Vein endothelial cell (primary cell): ENCODE measurements at places on chromosomes 16 and 17. TPM values are rescaled to one million over a fixed set of nuclear protein-coding genes. Genes with fewer than 3 reads are reported as not detected.

PPY gene
- not detected in 2 replicates for total RNA-seq

ACSM5 gene
- total RNA-seq, result 0.65 TPM in 1 of 2 replicates, not detected in the other

NUPR1 gene
- 0.33 and 2.4 TPM in 2 replicates for total RNA-seq

ZG16 gene
- total RNA-seq, result not detected in 2 replicates

ITGB3 gene
- 129 and 138 TPM in 2 replicates for total RNA-seq

ARL16 gene
- 35.6 and 36.6 TPM in 2 replicates for total RNA-seq

ANKFN1 gene
- total RNA-seq, result not detected in 2 replicates

KRT15 gene
- total RNA-seq, result 0.65 and 2.8 TPM in 2 replicates

CCL8 gene
- total RNA-seq, result 0.38 TPM in 1 of 2 replicates, not detected in the other

FKBP10 gene
- 140 and 194 TPM in 2 replicates for total RNA-seq

GDPD1 gene
- 2.6 and 3.2 TPM in 2 replicates for total RNA-seq

KRTAP2-3 gene
- not detected in 2 replicates for total RNA-seq

MYH1 gene
- total RNA-seq, result not detected in 2 replicates

NMRAL1 gene
- 56.6 and 96.4 TPM in 2 replicates for total RNA-seq

KRTAP4-4 gene
- not detected in 2 replicates for total RNA-seq

GNAO1 gene
- not detected in 2 replicates for total RNA-seq

HCFC1R1 gene
- total RNA-seq, result 6.8 and 19.9 TPM in 2 replicates

TEKT5 gene
- 0.65 TPM in 1 of 2 replicates, not detected in the other for total RNA-seq

EFCAB13 gene
- 4.6 and 5.2 TPM in 2 replicates for total RNA-seq

RASD1 gene
- 9.8 and 16.5 TPM in 2 replicates for total RNA-seq

MRPL10 gene
- total RNA-seq, result 30.5 and 52.3 TPM in 2 replicates

TNFSF13 gene
- 1.3 and 2.5 TPM in 2 replicates for total RNA-seq

ZP2 gene
- not detected in 2 replicates for total RNA-seq

NUDT21 gene
- 78.7 and 122 TPM in 2 replicates for total RNA-seq

VWA3A gene
- total RNA-seq, result not detected in 2 replicates

GPR179 gene
- not detected in 2 replicates for total RNA-seq

ZNF19 gene
- 2.6 and 4.2 TPM in 2 replicates for total RNA-seq

CLEC19A gene
- not detected in 2 replicates for total RNA-seq

CDH13 gene
- 167 and 235 TPM in 2 replicates for total RNA-seq

KRTAP2-2 gene
- not detected in 2 replicates for total RNA-seq

CDH8 gene
- total RNA-seq, result not detected in 2 replicates

CDH11 gene
- 73.2 and 75.1 TPM in 2 replicates for total RNA-seq

CACNG3 gene
- total RNA-seq, result not detected in 2 replicates

SPNS1 gene
- total RNA-seq, result 49.9 and 55.9 TPM in 2 replicates

ADGRG3 gene
- total RNA-seq, result not detected in 2 replicates

GRAPL gene
- total RNA-seq, result 37.7 and 106 TPM in 2 replicates

PEX12 gene
- 4.4 and 4.9 TPM in 2 replicates for total RNA-seq
